ENCODE measurements at places on chromosomes 5 and 9.

GRCh38 chr5:22542340-22542739, 310.8 kb downstream of the CDH12 start:
- no peak for DNase-seq

DNA sequence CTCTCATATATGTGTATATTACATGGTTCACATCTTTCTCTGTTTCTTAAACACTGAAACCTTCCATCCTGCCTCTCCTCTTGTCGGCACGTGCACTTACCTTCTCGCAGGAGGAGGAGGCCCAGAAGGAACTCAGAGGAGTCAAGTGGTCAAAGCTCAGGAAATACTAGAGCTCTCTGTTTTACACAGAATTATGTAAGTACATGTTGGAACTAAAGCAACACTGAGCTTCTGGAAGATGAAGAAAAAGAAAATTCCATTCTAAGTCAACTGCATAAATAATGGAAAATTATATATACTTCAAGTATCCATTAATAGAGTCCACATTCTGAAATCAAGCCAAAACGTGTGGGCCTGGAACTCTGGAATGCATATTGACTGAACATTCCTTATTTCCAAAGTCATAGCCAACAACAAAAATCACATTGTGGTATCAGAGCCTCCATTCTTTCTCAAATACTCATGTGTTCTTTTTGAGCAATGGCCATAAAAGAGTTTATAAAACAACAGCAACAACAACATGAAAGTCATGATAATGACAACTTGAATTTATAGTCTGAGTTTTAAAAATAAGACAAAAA, 121.5 kb upstream of the RAI14 start:
- DNase-seq = no peak

DNA sequence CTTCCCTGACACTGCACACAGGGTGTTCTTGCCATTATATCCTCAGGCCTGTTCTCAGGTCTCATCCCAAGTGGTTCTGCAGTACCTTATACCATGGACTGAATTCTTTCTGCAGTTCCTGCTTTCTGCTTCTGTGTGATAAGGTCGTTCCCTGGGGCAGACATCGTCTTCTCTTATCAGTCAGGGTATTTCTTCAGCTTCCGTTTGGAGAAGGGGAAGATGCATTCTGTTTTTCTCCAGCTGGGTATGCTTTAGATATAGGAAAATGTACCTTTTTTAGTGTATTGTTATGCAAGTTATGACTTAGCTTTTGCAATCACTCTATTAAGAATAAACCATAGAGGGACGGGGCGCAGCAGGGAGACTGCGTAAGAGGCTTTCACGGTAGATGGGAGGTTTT, 31.1 kb downstream of the RALGPS1 start:
- no peak for DNase-seq

DNA sequence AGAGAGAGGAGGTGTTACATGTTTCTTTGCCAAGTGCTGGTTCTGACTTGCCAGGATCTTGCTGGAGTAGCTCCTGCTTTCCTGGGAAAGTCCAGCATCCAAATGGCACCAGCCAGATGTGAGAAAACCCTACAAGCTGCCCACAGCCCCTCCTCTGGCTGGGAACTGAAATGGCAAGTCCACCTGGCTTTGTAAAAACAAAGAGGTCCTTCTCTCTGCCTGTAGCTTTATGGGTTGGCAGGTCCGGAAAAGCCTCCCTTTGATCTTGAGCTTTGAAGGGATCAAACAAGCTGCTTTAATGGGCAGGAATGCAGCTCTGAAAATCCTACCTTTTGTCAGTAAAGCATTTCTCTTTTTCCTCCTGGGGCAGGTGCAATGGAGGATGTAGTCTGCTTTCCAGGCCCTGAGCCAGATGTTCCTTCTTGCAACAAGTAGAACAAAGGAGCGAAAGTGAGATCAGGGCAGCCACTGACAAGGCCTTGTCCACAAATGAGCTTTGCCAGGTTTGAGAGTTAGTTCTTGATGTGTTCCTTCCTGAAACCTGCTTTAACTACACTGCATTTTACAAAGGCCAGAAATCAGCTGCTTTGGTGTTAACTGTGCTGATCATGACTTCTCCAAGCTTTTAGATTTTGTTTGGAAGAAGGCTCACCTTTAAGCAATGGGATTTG, 456.7 kb downstream of the ZNF608 start:
- no peak for DNase-seq

DNA sequence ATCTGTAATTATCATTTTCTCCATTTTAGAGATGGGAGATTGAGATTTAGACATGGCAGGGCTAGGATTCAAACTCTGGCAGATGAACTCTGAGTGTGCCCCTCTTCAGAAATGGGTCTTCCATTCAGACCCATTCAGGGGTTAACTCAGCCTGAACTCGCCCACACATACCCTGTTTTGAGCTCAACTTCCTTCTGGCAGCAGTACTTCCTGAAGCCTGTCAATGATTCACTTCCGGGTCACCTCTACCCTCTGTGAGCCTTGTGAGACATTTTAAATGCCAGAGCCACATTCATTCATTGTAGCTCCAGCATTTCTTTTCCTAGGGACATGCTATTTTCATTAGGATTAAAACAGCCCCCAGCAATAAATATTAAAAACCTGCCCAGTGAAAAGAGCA, 209.3 kb upstream of the SLC24A2 start:
- peak; percentile 37 for DNase-seq

- DNase-seq = no peak
Observed at GRCh38 chr9:128056887-128057723, 10.0 kb downstream of the NAIF1 start.

DNA sequence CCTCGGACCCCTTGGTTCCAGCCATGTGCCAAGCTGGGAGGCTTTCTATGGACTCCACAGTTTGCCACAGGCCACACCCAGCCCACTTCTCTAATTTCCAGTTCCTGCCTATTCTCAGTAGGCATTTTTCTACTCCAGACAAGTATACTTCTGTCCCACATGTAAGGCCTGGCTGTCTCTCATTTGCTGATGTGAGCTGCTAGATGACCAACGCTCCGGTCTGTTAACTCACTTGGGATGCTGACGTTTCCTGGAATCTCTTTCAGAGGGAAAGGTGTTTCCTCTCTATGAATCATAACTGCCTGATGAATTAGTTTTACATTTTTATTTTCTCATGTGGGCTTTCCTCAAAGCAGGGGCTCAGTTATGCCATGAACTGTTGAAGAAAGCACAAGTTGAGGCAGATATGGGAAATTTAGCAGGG, 36.3 kb downstream of the ERGIC1 start:
- DNase-seq = no peak
